ENCODE measurements at places on chromosomes 5 and 9.

GRCh38 chr5:155726267-155726666 lies 600.7 kb upstream of the SGCD start:
- no peak for DNase-seq

DNA sequence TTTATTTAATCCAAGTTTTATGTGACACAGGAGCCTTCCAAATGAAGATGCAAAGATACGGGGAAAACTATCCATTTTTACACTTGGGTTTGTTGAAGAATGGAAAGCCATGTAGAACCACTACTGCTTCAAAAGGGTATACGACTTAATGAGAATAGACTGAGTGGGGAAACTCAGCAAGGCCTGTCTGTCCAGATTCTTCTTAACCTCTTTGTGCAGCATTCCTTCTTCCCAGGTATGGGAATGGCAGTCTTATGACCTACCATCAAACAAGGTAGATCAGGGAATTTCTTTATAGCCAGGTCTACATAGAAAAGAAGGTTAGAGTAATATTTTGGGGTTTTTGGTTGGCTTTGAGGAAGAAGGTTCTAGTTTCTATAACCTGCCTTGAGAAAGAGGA lies 23.4 kb downstream of the APTX start:
- no peak for DNase-seq

DNA sequence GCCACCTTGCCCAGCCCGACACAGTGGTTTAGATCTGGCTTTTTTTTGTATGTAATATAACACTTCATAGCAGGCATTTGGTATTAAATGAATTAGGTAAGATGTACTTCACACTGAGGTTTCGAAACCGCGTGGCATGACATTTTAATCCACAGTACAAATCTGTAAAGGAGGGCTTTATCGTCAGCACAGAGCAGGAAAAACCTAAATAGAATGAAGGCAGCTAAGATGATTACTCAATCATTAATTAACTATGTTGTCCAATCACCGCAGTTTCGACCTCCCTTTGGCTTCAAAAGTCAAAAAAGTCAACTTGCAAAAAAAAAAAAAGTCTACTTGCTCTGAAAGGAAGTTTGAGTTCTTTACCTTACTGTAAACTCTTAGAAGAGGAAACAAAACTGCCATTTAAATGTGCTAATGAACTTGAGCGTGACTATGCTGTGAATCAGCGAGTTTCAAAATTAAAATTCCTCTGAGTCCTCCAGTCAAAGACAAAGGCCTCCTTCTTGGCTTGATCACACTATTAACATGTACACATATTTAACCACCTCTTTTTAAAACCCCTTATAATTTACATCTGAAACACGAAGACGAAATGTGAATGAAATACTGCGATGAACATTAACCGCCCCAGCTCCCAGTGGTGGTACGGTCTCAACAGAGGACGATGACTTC lies 698 bp upstream of the SEC24A start:
- peak; percentile 93 for DNase-seq

DNA sequence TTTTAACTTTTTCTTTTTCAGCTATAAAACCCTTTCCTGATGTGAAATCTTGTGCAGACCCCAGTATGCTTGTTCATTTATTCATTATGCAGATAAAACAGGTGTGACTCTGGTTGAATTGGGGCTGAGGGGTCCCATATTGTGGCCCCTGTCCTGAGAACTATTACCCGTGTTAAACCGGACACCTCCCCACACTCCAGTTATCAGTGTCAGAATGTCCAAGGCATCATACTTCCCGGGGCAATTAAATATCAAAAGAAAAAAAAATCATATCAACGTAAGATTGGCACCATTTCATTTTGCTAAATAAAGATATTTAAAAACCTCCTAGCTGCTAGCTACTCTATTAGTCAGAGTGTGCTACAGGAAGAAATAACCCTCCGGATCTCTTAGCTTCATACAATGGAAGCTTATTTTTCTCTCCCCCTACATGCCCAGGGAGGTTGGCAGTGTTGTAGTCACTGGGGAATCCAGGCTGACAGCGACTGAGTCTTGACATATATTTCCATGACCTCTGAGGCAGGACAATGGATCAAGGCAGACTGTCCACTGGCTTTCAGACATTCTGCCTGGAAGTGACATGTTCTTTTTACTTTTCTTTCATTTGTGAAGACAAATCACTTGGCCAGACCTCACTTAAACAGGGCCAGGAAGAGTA lies 170.0 kb downstream of the SEC61B start:
- DNase-seq = no peak

DNA sequence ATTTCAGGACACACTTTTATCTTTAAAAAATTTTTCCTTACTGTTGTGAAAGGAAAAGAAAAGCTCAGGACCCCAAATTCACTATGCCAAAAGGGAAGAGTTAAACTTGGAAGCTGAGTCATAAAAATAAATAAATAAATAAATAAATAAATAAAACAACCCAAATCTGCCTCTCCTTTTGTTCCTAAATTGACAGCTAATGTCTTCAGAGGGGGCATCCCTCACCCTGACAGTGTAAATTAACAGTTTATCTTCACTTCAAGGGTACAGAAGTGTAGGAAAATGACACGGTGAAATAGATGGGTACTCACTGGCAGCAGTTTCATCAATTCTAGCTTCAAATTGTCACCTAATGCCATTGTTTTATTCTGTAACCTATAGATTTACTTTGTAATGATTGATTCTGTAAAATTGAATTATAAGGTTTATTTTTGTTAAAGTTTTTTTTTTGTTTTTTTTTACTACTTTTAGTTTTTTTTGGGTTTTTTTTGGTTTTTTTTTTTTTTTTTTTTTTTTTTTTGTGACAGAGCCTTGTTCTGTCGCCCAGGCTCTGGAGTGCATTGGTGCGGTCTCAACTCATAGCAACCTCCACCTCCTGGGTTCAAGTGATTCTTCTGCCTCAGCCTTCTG lies 18.5 kb upstream of the ANXA1 start:
- no peak for DNase-seq

DNA sequence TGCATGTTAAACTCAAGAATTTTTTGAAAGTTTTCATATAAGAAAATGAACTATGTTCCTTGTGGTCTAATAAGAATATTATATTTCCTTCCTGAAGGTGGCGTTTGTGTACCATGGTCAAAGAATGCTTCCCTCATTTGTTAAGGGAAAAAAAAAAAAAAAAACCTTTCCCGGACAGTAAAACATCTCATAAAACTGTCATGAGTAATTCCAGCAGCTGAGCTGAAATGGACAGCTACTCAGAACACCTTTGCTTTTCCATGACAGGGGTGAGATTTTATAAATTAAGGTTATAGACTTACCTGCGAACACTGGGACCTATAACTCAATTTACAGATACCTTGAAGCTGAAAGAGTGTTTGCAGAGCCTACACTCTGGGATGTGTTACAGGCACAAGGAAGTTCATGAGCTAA lies 113.2 kb upstream of the RANBP3L start:
- peak; percentile 58 for DNase-seq

DNA sequence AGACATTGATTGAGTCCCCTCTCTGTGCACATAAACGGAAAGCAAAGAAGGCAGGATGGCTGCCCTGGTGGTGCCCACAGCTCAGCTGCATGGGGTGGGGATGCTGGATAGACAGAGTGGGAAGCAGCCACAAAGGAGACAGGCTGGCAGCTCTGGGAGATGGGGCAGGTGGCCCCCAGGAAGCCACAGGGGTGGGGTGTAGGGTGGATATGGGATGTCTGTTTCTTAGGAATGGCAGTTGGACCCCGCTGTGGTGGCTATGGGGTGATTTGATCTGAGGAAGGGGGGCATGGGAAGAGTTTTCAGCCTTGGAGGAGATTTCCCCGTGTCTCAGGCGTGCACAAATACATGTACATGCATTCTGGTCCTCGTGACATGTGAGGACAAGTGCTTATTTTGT lies 50.2 kb upstream of the VDAC1 start:
- DNase-seq = no peak

DNA sequence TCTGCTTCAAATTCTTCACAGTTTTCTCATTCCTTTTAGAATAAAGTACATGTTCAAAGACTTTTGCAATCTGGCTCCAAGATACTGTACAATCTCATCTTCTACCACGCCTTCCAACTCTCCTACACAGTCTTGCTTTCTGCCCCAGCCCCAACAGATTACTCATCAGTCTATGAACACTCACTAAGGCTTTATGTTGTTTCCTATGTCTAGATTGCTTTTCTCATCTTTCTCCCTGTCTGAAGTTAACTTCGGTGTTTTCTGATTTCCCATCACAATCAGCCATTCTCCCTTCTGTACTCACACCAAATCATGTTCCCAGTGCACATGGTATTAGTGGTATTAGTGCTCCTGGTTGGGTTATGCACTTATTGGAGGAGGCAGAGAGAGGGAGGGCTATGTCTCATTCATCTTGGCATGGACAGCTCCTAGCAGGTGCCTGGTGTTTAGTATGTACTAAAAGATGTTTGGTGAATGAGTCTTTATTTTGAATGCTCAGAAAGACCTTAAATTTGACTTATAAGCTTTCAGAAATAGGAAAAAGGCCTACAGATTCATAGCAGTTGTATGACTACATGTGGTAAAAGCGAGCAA lies 44.0 kb upstream of the ZNF608 start:
- no peak for DNase-seq

GRCh38 chr5:68217528-68217927 lies 2.0 kb downstream of the PIK3R1 start:
- no peak for DNase-seq

- DNase-seq = no peak
Measured at GRCh38 chr5:176869501-176870109, 29.5 kb downstream of the HK3 start.

- DNase-seq = peak; percentile 17
Measured at GRCh38 chr9:106697750-106698502, 165.0 kb upstream of the ZNF462 start.

- DNase-seq = no peak
Measured at GRCh38 chr9:9229269-9229668, 1383.5 kb downstream of the PTPRD start.

GRCh38 chr5:71600783-71601182 lies 13.6 kb downstream of the MCCC2 start:
- DNase-seq = no peak

- DNase-seq = no peak
Measured at GRCh38 chr9:99226054-99226453, 4.0 kb downstream of the SEC61B start.

DNA sequence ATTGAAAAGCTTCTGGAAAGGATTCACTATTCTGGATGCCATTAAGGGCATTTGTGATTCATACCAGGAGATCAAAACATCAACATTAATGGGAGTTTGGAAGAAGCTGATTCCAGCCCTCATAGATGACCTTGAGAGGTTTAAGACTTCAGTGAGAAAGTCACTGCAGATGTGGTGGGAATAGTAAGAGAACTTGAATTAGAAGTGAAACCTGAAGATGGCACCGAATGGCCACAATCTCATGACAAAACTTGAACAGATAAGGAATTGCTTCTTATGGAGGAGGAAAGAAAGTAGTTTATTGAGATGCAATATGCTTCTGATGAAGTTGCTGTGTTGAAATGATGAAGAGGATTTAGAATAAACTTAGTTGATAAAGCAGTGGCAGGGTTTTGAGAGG lies 254.6 kb upstream of the SLC24A2 start:
- DNase-seq = no peak

- DNase-seq = no peak
Measured at GRCh38 chr5:470961-471749, 28.2 kb downstream of the EXOC3 start.

- DNase-seq = no peak
Measured at GRCh38 chr5:87010736-87011135, 256.9 kb upstream of the RASA1 start.

DNA sequence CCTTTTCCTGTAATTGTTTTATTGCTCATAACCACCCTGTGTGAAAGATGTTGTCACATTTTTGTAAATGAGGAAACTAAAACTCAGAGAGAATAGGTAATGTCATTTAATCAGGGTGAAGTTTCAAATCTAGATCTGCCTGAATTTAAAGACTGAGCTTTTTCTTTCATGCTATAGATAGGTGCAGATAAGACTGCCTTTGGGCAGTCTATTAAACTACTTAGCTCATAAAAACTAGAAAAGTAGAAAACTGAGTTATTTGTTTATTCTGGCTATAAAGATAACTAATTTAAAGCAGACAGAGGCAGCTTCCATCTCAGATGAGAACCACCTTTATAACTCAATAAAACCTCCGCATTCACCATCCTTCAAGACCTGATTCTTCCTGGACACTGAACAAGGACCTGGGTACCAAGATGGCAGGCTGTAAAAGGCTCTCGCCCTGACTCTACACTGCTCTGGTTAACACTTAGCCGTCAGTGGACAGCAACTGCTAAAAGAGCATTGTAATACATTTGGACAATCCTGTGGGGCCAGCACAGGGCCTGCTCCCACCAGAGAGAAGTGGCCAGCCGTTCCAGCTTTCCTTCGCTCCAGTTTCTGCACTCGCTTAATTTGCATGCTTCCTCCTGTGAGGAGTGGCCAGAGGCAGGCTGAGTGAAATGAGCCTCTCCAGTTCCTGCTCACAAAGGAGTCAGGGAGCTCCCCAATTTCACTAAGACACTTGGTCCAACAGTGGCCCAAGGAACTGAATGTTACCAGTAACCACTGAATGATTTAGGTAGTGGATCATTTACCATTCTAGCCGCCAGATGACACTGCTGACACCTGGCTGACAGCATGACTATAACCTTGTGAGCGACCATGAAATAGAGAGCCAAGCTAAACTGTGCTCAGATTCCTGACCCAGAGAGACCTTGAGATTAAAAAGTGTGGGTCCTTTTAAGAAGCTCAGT lies 566.4 kb downstream of the EFNA5 start:
- no peak for DNase-seq

DNA sequence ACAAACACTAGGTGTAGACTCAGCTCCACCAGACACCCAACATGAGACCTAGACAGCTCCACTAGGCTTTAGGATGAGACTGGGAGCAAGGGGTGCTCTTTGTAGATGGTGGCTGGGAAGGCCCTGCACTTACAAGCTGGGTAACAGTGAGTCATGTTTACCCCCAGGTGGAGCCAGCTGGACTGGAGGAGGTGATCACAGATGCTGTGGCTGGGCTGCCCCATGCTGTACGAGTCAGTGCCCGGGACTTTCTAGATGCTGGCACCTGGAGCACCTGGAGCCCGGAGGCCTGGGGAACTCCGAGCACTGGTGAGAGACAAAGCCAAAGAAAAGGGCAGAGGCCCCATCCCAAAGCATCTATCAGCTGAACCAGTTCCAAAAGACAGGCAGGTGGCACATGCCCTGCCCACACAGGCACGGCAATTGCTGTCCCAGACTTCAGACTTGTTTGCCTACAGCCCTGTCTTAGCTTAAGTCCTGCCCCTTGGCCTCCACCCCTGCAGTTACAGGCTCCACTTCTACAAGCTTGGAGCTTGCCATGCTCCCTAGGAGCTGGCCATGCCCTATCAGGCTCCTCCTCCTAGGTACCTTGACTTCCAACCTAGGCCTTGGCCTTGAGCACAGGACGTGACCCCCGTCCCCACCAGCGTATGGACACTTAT lies 2.7 kb downstream of the CCL27 start:
- DNase-seq = no peak

DNA sequence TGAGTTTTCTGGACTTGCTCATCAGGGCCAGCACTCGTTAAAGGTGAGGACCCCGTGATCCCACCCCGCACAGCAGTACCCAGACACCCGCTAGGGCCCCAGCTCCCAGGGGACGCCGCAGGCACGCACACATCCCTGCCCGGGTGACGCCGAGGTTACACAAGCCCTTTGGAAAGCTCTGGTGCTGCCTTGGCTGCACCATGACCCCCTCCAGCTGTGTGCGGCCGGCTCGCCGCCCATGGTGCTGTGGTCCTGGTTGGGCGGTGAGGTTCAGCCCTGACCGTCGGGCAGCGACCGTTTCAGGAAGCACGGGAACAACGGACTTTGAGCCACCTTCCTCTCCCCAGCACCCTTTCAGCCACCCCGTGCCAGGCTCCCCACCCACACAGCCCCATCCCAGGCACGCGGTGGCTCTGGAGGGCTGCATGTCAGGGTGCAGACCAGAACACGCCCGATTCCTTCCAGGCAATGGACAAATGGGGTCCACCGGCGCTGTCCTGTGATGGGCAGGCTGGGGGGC lies 7.5 kb upstream of the SLC12A7 start:
- no peak for DNase-seq
